ENCODE measurements at places on chromosomes 6 and 20.

- no peak for DNase-seq
Observed at GRCh38 chr6:122392564-122393350, 6.7 kb upstream of the HSF2 start.

- DNase-seq: no peak
Observed at GRCh38 chr20:6040958-6041807, 12.7 kb downstream of the LRRN4 start.

DNA sequence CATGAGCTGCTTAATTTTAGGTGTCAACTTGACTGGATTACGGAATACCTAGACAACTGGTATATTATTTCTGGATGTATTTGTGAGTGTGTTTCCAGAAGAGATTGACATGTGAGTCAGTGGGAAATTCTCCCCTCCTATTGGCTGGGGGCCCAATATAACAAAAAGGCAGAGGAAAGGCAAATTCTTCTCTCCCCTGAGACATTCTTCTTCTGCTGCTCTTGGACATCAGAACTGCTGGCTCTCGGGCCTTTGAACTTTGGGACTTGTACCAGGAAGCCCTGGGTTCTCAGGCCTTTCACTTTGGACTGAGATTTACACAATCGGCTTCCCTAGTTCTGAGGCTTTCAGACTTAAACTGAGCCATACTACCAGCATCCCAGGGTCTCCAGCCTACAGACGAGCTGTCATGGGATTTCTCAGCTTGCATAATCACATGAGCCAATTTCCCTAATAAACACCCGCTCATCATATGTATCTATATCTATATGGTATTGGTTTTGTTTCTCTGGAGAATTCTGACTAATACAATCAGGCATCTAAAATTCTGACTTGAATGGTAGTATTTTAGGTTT lies 7.6 kb upstream of the BTN3A3 start:
- DNase-seq: no peak

DNA sequence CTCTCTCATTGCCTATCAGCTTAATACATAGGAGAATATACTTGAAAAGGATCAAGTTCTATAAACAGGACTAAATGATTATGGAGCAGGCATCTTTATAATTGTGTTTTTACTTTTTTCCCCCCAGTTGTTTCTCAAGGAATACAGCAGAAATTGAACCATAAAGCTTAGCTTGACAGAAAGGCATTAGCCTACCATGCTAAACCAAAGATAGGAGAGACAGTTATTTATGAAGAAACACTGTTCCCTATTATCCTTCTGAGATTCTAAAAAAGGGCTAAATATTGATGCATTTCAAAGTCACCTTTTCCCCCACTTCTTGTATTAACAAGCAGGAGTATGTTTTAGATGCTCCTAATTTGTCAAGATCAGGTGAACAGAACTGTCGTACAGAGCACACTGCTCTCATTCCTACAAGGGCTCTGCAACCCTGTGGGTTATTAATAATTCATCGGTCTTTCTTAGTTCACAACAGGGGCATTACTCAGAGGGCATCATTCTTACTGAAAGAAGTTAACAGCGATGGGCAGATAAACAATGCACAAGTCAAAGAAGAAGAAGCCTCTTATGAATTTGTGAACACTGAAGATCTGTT lies 38.7 kb downstream of the PRKN start:
- DNase-seq: no peak

- no peak for DNase-seq
Observed at GRCh38 chr20:49310705-49311104, 32.8 kb upstream of the ZNFX1 start.

DNA sequence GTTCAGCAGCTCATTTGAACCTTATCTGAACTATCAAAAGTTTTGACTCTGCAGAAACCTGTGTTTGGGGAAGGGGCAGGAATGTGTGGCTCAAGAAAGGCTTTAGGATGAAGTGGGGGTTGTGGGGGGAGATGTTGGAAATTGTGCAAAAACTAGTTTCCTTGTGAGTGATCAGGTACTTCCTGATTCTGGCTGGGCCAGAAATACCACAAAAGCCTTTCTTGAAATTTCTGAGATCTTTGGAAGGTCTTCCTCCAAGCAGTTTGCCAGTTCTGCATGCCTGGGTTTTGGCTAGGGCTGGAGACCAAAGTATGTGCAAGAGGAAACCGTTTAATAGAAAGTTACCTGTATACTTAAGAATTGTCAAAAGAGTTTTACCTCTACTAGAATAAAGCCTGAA lies 116.6 kb downstream of the BMP2 start:
- DNase-seq: no peak
